Stimulated activated CD4-positive, alpha-beta T cell treated with anti-CD3 and anti-CD28 coated beads, TNF-alpha, amount 100 ng/mL, for 1 hour (primary cell): ENCODE measurements at places on chromosomes 12 and 14.

DNA sequence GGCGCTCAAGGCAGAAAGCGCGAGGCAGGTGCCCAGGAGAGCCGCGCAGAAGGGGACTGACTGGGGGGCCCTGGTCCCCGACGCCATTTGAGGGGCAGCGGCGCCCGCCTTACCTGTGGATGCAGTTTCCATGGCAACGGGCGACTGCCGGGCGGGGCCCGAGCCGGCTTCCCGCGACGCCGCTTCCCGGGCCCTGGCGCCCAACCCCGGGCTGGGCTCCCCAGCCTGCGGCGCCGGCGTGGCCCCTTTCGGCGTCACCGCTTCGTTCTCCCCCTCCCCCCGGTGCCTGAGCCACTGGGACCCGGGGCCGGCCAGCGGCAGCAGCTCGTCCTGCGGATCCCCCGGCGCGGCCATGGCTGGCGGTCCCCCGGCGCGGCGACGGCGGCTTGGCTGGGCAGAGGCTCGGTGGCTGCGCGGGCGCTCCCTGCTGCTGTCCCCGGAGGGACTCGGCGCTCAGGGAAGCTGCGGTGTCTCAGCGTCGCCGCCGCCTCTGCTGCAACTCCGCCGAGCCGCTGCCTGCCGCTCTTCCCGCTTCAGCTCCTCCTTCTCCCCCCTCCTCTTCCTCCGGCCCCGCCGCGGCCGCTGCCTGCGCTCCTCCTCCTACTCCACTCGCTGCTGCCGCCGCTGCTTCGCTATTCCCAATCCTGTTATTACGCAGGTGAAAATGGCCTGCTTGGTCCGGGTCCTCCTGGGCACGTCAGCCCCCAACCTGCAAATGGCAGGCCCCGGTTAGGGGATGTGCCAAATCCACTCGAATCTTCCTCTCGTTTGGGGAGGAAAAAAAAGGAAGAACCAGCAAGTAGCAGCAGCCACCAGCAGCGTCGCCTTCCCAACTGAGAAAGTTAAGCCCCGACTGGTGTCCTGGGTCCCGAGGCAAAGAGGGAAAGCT lies at the start of gene RTN1:
Gene RTN1, minus strand, starts transcription at position 500 of the 889 bp plus-strand sequence. Its CDS starts 146 bp downstream, at position 354.
- no peak for DNase-seq

- no peak for DNase-seq
Measured at GRCh38 chr12:99053616-99054362, 408.7 kb downstream of the APAF1 start.

GRCh38 chr12:117134059-117134458 lies 34.8 kb upstream of the TESC start:
- DNase-seq: no peak

GRCh38 chr12:121537814-121538698 lies 42.8 kb downstream of the KDM2B start:
- no peak for DNase-seq

DNA sequence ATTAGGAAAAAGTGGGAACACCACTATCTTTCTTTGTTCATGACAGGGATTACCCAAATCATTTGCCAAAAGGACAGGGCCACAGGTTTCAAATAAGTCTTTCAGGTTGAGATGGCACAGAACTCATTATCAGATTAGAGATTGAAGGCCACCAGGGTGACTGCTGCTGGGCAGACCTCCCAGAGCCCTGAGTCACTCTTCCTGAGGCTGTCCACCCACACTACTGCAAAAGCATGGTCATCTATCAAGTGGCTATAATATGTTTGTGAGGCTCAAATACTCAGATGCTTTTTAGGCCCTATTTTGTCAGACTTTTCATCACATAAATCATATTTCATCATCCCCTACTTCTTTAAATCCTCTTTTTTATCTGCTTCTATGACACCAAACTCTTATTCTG lies 155.3 kb upstream of the CCDC196 start:
- no peak for DNase-seq

GRCh38 chr12:1590221-1590979 lies 4.0 kb downstream of the FBXL14 start:
- DNase-seq: no peak

GRCh38 chr12:68919581-68920239 lies 13.3 kb downstream of the CPM start:
- no peak for DNase-seq

DNA sequence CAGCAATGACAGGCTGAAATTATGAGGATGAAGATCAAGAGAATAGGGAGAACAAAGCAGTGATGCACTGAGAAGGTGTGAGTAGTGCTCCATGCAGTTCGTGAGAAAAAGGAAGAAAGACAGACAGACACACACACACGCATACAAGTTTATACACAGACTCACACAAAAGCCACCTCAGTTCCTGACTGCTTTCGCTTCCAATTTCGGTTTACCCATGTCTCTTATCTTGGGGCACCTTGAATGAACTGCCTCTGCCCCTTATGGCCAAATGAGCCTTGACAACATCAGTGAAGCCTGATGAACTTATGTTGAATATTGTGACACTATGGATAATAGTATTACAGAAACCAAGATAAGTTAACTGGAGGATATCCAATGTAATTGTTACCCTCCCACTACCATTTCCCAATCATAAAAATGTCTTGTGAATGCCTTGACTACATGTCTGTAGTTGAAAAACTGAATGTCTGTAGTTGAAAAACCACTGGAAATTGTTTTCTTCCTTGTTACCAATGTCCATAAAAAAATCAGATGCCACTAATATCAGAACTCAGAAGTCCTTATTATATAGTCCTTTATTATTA lies 380.4 kb upstream of the DDHD1 start:
- no peak for DNase-seq

DNA sequence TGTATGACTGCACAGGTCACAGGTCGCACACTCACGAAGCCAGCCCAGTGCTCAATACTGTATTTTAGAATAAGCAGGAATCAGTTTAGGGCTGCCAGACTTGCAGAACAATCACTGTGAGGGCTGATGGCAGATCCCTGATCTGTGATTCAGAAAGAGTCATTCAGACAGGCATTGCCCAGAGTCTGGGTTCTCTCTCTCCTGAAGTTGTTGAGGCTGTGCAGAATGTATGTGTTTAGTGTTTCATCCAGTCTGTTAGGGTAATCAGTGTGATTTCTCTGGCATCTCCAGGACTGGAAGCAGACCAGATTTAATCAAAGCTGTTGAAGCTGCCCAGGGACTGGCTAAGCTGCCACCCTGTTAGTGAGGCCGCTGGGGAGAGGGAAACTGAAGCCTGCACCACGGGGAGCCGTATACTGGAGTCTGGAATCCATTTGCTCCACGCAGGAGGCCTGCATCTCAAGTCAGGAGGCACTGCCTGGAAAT lies 69.3 kb downstream of the ETV6 start:
- no peak for DNase-seq

- DNase-seq: no peak
Measured at GRCh38 chr14:90987140-90987539, 73.3 kb downstream of the RPS6KA5 start.

DNA sequence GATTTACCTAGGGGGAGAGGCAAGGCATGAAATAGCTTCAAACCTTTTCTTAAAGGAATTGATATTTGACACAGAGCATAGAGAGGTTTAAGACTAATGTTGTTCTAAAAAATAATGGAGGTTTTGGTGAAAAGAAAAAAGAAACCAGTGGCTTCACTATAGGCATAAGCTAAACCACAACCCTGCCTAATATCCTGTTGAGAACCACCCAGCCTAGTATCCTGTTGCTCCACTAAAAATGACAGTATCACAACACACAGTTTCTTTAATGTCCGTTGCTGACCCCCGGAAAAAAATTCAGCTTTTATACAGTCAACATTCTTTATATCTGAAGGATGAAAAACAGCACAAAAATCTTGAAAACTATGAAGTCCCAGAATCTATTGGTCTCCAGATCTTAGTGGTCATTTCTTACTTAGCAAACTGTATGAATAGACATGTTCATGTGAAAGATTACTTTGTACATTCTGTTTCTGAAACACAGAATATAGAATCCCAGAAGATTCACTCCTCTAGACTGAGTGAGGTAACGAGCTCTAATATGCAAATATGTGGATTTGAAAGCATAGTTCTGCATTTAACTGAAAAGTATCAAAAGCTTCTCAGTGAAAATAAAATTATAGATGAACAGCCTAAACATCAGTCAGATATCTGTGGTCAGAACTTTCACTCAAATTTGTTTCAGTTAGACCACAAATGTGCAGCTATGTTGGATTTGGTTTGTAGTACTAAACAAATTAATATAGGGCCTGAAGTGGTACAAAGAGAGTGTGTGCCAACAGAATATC lies 40.5 kb downstream of the GALC start:
- no peak for DNase-seq

DNA sequence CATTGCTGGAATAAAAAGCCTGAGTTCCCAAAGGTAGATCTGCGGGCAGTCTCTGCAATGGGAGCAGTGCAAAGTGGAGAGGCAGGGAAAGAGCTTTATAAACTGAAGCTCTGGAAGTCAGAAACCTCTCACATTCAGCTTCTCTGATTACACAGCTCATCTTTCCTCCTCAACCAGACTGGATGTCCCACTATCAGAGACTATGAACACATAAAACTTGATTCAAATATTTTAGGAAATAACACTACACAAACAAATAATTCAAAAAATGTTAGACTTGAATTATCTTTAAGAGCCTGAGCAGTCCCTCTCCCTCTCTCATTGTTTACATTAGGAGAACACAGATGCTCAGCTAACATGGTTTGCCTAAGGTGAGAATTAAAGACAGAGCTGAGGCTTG lies 72.9 kb downstream of the DENND5B start:
- DNase-seq: no peak

- no peak for DNase-seq
Measured at GRCh38 chr14:97697772-97698171, 900.6 kb downstream of the VRK1 start.

GRCh38 chr14:105491366-105491973 lies 424 bp downstream of the TEDC1 start:
- no peak for DNase-seq

DNA sequence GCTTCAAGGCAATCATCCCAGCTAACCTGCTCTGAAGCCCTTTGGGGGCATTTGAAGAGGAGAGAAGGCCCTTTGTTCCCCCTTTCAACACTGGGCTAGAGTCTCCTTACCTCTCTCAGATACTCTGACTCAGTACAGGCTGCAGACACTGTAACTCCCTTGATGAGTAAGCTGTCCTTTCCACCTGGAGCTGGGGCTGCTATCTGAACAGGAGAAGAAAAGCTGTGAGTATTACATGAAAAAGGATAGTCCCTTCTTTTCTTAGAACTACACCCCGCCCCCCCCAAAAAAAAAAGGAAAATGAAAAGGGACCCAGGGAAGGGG lies 186.6 kb upstream of the PLEKHG7 start:
- no peak for DNase-seq

GRCh38 chr14:70366911-70367310 lies 7.4 kb upstream of the COX16 start:
- DNase-seq: no peak

GRCh38 chr14:92986254-92987147 lies 63.6 kb downstream of the CHGA start:
- no peak for DNase-seq

- DNase-seq: no peak
Measured at GRCh38 chr14:105844810-105845724, 318.7 kb downstream of the TMEM121 start.

DNA sequence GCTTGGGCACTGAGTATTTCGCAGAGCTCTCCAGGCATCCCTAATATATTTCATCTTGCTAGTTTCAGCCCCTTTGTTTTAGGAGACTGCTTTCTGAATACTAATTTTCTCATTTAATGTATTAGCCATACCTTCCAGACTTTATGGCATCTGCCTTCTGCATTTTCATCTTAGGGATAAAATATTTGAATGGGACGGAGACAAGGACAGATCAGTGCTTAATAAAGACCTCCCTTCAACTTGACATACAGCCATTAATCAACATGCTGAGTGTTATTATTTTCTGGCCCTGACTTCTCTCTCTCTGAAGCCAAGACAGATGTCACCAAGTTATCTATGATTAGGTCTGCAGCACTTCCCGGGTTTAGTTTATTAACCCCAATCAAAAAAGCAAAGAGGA lies 42.4 kb downstream of the CACNA2D4 start:
- no peak for DNase-seq

DNA sequence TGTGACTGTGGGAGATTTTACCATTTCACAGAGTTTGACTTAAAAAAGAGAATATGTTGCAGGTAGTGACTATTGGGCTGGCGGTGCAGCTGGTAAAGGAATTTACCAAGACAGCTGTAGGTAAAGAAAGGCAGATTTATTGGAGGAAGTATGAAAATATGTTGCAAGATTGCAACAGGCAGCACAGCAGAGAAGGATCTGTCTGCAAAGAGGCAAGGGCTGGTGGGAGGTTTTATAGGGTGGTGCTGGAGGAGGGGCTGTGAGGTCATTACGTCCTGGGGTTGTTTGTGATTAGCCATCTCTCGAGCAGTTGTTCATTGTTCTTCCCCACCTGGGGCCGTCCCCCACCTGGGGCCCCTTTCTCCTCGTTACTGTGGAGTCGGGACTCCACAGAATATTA lies 62.1 kb downstream of the ACACB start:
- DNase-seq: no peak

- DNase-seq: no peak
Measured at GRCh38 chr12:125455556-125455955, 390.3 kb downstream of the AACS start.

GRCh38 chr12:57655541-57656240 lies 22.7 kb upstream of the B4GALNT1 start:
- DNase-seq: no peak

- no peak for DNase-seq
Measured at GRCh38 chr14:77673193-77673592, 34.6 kb downstream of the ALKBH1 start.

DNA sequence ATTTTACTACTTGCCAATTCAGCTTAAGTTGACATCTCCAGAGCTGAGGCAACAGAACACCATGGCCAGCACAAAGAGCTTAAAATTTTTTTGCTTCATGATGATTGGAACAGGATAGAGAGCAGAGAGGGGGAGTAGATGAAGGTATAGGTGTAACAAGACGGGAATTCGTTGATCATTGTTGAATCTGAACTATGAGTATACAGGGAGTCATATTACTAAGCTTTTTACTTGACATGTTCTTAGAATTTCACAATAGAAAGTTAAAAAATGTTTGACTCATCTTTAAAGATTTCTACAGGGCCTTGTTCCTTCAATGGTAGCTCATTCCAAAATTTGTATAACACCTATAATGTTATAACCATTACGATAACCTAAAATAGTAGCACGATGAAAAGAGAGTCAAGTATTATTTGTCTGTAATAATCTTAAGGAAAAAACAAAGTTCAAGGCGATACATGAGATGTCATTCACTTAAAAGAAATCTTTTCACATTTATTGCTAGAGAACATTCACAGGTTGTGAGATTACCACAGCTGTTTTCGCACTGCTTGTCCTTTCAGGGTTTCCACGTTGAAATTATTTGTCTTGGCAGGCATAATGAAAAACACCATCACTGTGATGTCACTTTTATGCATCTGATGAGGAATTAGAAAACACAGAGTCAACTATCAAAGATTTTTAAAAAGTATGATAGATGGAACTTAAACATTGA lies 33.9 kb downstream of the SPX start:
- DNase-seq: no peak

GRCh38 chr12:101832030-101832429 lies 1.3 kb upstream of the GNPTAB start:
- no peak for DNase-seq
